Mesenteric fat pad (tissue), 1 donor: ENCODE measurements at places on chromosomes 5 and 9. TPM values are rescaled to one million over a fixed set of nuclear protein-coding genes. Genes with fewer than 3 reads are reported as not detected.

- no peak for DNase-seq
Measured at GRCh38 chr5:18395126-18396110, 761.2 kb downstream of the TAF11L14 start.

- no peak for DNase-seq
Measured at GRCh38 chr5:173981185-173981761, 7.7 kb upstream of the C5orf47 start.

DNA sequence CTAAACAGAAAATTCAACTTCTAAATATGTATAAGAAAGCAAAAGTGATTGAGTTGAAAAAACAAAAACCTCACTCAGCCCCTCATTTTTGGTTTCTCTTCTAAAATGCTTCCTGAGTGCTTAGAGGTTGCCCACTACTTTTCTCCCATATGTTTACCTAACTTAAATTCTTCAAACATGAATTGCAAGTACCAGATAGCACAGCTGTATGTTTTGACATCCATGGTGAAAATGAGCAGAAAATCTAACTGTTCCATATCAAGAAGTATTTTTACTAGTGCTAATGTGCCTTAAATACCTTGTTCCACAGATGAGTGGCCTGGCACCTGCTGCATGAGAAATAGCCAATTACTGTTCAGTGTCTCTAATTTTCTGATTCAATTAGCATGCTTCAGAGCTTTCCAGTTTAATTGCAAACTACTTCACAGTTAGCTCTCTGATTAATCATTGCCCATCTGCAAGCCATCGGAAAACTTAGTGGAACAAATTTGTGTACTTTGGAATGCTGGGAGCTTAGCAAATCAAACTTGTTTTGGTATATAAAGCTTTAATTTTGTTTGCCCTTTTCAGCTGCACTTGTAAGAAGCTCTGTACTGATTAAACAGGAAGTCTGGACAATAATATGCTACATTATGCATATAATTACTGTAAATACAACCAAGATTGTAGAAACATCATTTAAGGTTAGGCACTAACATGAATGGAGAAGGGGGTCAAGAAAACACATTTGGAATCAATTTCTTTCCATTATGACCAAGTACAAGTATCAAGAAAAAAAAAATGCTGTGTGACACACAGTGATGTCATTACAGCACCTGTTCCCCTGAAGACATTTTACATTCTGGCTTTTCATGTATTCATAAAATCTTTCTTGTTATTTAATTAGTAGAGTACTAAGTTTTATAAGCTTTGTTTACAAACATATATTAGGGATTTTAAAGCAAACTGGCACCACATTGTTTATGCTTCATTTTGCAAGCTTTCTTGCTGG lies 65.6 kb downstream of the POU5F2 start:
- DNase-seq = no peak

- no peak for DNase-seq
Measured at GRCh38 chr5:146754621-146755020, 123.9 kb downstream of the PPP2R2B start.

The ECM2 gene
- total RNA-seq = 71.3 TPM

The PDE8B gene
- total RNA-seq = 37.5 TPM

The TERT gene
- total RNA-seq = not detected

The CDH18 gene
- total RNA-seq = not detected

GRCh38 chr5:96175090-96175489 lies 213.4 kb upstream of the ELL2 start:
- no peak for DNase-seq

DNA sequence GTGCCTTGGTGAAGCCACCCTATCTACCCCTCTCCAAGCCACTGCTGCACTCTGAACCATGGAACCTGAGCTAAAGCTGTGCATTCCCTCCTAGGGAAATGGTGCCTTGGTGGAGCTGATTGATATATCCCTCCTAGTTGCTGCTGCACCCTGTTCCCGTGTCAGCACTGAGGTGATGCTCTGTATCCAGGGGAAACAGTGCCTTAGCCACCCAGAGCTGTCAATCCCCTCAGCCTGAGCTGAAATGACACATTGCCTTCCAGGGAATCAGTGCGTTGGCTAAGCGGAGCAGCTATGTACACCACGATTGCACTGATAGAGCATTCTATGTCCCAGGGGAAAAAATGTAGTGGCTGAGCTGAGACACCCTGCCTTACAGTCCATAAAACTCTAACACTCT lies 257.0 kb downstream of the TMEM232 start:
- DNase-seq = no peak

GRCh38 chr9:137427454-137428310 lies 4.5 kb downstream of the NOXA1 start:
- DNase-seq = no peak

The NEUROG1 gene
- not detected for total RNA-seq

- no peak for DNase-seq
Measured at GRCh38 chr5:147949711-147950573, 43.6 kb upstream of the C5orf46 start.

The PCDHGC3 gene
- 46.8 TPM for total RNA-seq

GRCh38 chr5:6714226-6715041 lies 1.2 kb downstream of the TENT4A start:
- no peak for DNase-seq

DNA sequence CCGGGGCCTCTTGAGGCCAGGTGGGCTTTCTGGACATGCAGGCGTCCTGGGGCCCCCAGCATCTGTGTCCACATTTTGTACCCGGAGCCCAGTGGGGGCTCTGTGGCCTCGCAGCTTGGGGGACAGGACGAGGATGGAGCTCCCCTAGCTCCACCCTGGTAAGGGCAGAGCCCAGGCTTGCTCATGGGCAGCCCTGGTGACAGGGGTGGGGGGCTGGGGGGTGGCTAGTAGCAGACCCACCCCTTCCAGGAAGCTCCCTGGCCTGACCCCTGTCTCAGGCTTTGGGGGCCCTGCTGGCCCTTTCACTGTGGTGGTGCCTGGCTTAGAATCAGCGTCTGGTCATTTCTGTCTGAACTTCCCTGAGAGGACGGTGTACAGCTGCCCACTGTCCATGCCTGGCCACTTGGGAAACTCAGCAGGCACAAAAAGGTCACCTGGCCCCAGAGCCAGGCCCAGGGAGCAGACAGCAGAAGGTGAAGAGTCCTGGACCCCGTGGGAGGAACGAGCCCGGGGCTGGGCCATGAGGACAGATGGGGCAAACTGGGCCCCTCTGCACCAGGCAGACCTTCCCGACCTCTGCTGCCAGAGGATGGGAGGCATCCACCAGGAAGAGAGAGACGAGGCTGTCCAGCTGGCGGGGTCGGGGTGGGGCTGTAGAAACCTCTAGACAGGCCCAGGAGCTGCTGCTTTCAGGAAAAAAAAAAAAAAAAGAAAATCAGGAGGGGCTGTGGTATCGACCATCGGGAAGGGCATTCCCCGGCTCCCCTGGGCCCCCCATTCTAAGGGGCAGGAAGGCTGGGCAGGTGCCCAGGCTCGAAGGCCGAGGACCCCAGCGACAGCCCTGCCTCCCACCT lies 52.8 kb downstream of the EXD3 start:
- peak; percentile 81 for DNase-seq

The TMEM252 gene
- total RNA-seq = not detected

DNA sequence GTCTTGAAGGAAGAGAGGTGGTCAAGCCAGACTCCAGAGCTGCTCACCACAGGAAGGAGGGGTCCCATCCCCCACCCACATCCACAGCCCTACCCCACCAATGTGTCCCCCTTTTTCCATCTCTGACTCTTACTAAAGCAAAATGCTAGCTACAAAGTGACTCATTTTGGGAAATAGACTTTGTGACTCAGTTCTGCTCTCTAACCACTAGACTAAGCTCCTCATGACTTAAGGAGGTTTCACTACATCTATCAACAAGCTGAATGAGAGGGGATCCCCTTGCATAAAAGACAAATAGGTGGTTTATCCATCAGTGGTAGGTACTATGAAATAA lies 35.1 kb upstream of the ADRB2 start:
- DNase-seq = no peak

The PCDHGC4 gene
- 1.7 TPM for total RNA-seq

The SLC36A3 gene
- not detected for total RNA-seq

DNA sequence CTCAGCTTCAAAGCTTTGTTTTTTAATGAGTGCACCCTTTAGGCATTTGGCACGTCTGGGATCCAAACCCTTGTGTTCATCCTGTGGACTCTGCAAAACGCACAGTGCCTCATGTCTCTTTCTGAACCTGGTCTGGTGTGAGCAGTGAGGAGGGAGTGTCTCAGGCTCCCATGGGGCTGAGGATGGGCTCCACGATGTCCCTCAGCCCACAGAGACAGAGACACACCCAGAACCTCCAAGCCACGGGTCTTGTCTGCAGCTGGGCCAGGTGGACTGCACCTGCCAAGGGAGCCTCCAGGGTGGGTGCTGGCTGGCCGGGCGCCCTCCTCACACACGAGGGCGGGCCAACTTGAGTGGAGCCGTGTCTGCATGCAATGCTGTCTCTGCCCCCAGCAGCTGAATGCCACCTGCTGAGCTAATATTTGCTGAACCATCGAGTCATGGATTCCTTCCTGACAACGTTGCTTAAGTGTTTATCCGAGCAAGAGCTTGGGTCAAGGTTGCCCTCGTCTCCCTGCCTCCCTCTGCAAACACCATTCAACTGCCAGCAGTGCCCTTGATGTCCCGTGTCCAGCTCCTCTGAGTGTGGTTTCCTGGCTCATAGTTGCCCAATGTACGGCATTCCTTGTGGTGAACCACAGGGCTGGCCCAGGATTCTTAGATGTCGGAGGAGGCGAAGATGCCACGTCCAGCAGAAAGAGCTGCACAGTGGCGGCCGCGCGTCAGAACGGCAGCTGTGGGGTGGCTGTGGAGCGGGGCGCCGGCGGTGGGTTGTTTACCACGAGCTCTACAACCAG lies 31.4 kb upstream of the LPCAT1 start:
- peak; percentile 73 for DNase-seq

- no peak for DNase-seq
Measured at GRCh38 chr9:26863074-26863473, 29.5 kb downstream of the CAAP1 start.

GRCh38 chr5:132089363-132089762 lies 15.8 kb downstream of the CSF2 start:
- peak; percentile 20 for DNase-seq

The MACIR gene
- 41.8 TPM for total RNA-seq

The UGT3A2 gene
- not detected for total RNA-seq

DNA sequence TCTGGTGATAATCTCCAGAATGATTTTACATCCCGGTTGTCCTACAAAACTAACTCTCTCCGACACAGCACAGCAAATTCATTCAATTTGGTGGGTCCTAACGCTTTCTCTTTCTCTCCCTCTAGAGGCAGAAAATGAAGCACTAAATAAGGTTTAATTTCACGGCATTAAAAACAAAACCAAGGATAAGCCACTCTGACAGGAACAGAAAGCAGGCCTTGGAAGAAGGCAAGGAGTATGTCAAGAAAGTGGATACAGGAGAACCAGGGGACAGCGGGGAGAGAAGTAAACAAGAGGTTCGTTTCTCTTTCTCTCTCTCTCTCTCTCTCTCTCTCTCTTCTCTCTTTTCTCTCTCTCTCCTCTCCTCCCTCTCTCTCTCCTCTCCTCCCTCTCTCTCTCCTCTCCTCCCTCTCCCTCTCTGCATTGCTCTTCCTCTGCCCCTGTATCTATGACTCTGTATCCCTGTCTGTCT lies 49.8 kb downstream of the EBF1 start:
- DNase-seq = no peak

DNA sequence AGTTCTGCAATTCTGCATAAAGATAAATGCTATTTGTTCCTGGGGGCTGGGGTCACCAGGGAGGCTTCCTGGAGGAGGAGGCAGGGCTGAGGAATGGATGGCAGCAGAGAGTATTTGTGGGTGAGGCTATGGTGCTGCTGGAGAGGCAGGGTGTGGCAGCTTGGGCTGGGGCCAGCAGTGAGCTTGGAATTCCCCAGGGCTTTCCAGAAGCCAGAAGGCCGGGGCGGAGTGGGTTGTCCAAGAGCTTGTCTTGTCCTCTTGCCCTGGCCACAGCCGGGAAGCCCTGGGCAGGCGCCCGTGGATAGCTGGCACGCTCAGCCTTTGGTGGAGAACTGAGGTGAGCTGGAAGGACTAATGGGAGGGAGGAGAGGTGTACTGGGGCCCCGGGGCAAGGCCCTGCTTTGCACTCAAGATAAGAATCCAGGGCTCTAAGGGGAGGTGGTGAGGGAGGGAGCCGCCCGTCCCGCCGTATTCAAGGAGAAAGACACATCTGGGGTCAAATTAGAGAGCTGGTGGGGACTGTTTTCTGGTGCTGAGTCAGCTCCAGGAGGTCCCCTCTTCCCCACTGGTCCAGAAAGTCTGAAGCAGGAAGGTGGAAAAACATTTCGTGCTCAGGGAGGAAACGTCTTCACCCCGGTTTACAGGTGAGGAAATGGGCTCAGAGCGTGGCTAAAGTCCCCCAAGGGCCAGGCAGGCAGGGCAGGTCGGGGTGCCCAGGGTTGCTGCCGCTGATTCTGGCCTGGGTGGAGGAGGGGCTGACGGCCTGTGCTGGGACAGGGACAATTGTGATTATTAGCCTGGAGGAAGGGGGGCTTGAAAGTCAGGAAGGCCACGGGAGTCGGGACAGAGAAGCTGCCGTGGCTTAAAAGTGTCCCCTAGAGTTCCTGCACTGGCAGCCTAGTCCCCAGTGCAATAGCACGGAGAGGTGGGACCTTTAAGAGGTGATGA lies 26.9 kb upstream of the CNOT6 start:
- no peak for DNase-seq

- no peak for DNase-seq
Measured at GRCh38 chr9:87732344-87732743, 6.4 kb downstream of the CTSL start.

DNA sequence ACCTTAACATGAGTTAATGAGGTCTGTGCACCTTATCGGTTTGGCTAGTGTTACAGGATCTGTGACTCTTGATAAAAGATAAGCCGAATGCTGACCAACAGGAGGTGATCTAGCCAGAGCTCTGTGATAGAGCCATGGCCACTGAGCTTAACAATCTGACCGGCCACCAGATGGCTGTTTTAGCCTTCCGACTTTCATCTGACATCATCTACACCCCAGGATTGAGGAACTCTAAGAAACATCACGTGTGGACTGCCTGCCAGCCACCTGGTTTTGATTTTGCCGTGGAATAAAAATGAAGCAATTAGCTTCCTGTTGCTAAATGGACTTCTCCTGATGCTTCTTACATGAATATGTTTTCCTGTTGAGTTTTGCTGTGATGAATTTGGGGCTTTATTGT lies 281.3 kb downstream of the CEMIP2 start:
- DNase-seq = no peak

GRCh38 chr5:74382987-74383593 lies 257.4 kb downstream of the ENC1 start:
- DNase-seq = no peak
